Stimulated activated CD8-positive, alpha-beta memory T cell treated with anti-CD3 and anti-CD28 coated beads, Interleukin-4, amount 100 ng/mL, for 1 hour (primary cell): ENCODE measurements at places on chromosomes 5 and 9.

- DNase-seq: no peak
Observed at GRCh38 chr9:82135106-82135505, 146.5 kb downstream of the SPATA31D1 start.

DNA sequence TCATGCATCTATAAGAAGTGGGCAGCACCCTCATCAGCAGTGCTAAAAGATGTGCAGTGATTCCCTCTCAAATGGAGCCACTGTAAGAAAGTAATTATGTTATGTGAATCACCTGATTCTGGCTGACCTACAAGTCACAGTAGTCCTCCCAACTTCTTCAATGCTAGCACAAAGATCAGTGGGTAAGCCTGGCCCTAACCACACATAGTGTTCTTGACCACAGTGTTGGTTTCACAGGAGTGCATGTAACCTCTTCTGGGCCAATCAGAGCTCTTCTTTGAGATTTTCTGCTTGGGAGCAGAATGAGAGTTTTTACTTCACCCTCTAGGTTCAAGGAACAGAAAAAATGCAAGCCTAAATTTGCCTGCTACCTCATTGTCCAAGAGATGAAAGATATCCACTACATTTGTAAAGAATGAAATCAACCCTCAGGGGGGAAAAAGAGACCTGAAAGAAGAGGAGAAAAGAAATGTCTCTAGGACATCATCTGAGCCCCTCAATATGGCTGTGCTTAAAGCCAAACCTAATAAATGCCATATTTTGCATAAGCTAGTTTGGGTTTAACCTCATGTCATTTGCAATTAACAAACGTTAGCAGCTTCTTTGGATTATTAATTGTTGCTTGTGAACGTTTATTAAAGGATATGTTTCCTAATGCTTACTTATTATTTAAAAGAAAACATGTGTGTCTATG, 65.3 kb upstream of the ADRB2 start:
- DNase-seq: no peak

GRCh38 chr9:88789785-88790184, 201.5 kb upstream of the S1PR3 start:
- no peak for DNase-seq

GRCh38 chr5:38347040-38347763, 88.8 kb downstream of the EGFLAM start:
- no peak for DNase-seq

GRCh38 chr5:56607551-56607950, 207.8 kb upstream of the MAP3K1 start:
- DNase-seq: no peak

DNA sequence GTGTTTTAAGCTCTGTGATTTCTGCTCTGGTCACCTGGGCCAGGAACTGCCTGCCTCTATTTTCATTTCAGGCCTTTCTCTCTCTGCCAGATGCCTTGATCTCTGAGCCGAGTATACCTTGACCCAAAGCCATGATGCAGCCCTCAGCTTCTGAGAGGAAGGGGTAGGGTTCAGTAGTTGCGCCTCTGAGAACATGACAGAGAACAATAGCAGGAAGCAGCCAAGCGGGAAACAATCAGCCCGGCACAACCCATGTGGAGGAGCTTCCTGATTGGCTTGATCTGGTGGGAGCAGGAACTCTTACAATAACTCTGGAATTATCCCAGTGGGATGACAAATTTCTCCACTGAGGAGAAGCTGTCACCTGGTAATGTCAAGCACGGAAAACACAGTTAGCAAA, 127.4 kb downstream of the PALM2AKAP2 start:
- DNase-seq: no peak

- no peak for DNase-seq
Observed at GRCh38 chr5:10106285-10106684, 143.4 kb downstream of the ATPSCKMT start.

- no peak for DNase-seq
Observed at GRCh38 chr9:23774266-23774665, 51.8 kb downstream of the ELAVL2 start.

DNA sequence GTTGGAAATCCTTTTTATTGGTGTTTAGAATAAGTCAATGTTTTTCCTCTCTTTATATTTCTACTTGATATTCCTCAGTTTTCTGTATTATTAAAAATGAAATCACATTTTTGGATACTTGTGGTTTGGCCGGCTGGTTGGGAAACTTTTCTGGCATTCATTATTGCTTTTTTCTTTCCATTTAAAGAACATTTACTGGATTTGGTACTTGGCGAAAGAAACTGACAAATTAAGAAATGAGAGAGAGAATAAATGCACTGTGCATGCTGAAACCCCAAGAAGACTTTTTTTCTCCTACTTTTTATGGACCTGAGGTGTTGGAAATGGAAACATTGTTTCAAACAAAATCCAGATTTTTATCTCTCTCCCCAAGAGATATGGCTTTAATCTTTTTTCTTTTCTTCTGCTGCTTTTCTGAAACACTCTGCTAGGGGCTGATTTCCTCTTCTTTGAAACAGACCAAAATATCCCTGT, 128.4 kb downstream of the SNX18 start:
- DNase-seq: no peak

GRCh38 chr5:428754-429452, 14.1 kb upstream of the EXOC3 start:
- no peak for DNase-seq

GRCh38 chr9:136492978-136493522, 10.2 kb upstream of the SEC16A start:
- no peak for DNase-seq

DNA sequence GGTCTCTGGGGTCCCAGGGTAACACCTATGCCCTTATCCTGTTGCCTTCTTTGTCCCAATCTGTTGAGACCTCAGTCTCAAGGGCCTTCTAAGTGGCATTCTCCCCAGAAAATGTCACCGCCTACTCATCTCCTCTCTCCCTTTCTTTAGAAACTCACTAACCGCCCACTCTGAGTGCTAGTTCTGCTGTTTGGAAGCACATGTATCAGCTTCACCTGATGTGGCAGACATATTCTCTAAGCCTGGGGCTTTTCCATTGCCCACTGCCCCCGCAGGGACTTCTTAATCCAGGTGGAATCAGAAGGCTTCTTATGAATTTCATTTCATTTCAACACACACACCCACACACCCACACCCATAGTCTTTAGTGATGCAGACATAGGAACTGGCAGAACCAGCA, 165.1 kb downstream of the ASTN2 start:
- no peak for DNase-seq

DNA sequence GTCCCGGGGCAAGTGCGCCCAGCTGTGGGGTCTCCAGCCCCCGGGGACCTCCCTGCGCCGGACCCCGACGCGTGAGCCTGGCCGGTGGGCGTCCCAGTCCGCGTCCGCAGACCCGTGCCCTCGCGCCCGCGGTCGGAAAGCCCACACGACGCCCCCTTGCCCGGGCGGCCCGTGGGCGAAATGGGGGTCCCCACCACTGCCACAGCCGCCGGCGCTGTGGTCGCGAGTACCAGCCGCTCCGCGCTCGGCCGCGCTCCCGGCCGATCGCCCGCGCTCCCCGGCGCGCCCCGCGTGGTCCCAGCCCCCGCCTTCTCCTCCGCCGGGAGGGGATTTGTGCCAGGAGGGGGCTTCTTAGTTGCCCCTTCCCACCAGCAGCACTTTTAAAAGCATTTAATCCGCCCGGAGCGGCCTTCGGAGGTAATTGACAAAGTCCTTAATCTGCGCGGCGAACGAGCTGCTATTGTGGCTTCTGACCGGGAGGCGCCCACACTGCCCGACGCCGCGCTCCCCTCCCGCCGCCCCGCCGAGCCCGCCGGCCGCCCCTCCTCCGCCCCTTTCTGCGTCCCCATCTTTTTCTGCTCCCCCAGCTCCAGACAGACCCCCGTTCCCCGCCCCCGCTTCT, 469 bp upstream of the FIBCD1 start:
- no peak for DNase-seq

DNA sequence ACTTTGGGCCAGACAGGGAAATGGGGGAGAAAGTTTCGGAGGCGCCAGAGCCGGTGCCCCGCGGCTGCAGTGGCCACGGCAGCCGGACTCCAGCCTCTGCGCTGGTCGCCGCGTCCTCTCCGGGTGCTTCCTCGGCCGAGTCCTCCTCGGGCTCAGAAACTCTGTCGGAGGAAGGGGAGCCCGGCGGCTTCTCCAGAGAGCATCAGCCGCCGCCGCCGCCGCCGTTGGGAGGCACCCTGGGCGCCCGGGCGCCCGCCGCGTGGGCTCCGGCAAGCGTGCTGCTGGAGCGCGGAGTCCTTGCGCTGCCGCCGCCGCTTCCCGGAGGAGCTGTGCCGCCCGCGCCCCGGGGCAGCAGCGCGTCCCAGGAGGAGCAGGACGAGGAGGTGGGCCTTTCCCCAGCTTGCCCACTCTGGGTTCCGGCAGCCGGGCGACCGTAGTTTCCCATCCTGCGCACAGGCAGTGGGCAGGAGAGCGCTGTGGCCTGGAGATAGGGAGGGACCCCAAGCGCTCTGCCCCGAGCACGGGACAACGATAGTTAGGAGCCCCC, 516 bp downstream of the MAST4 start:
- DNase-seq: no peak

GRCh38 chr9:94971378-94972131, 245.1 kb downstream of the AOPEP start:
- DNase-seq: no peak

DNA sequence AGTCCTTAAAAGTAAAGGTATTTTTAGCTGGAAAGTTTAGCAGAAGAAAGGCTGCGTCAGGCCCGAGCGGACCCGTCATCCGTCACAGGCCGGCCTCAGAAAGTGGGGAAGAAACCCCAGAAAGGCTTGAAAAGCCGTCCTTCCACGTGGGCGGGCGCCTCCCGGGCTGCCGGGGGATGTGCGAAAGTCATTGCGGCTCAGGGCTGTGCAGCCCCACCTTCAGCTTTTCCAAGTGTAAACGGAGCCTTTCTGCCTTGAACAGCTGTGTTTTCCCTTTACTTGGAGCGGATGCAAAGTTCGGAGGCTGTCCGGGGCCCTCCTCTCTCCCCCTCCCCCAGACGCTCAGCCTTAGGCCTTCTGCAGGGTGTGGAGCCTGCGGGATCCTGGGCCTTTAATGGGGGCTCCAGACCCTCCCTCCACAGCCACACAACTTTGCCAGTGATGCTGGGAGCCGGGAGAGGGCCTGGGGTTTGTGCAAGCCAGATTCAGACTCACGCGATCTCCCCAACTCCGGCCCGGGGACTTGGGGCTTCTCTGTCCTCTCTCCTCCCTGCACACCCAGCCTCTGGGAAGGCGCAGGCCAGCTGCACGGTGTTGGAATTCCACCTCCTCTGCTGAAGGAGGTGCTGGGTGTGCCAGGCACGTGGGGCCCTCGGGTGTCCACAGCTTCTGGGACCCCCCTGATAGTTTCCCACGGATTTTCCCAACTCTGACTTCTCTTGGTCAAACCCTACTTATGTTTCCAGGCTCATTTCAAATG, 95.5 kb upstream of the RAPGEF1 start:
- DNase-seq: no peak

DNA sequence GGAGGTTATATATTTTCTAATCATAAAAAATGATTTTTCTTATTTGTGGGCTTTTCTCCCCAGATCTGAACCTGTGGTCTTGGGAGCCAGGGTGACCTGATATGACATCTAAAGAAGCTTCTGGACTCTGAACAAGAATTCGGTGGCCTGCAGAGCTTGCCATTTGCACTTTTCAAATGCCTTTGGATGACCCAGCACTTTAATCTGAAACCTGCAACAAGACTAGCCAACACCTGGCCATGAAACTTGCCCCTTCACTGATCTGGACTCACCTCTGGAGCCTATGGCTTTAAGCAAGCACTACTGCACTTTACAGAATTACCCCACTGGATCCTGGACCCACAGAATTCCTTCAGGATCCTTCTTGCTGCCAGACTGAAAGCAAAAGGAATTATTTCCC, 59.0 kb upstream of the RIC1 start:
- no peak for DNase-seq

- no peak for DNase-seq
Observed at GRCh38 chr5:149418910-149419531, 39.9 kb upstream of the IL17B start.

GRCh38 chr5:35188031-35188457, 42.2 kb downstream of the PRLR start:
- no peak for DNase-seq

GRCh38 chr5:60161340-60161934, 267.9 kb upstream of the PDE4D start:
- no peak for DNase-seq

DNA sequence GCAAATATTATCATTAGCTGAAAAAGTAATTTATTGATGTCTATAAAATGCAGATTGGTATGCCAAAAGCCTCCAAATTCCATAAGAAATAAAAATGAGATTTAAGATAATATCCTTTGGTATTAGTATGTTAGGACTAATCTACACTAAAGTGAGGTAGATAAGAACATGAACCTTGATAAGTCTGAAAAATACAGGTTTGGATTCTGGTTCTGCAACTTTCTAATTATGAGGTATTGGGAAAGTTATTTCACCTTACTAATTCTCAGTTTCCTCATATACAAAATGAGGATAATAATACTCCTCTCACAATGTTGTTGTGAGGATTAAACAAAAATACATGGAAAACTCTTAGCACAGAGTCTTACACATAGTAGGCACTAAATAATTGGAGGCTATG, 300.1 kb downstream of the NNT start:
- no peak for DNase-seq

DNA sequence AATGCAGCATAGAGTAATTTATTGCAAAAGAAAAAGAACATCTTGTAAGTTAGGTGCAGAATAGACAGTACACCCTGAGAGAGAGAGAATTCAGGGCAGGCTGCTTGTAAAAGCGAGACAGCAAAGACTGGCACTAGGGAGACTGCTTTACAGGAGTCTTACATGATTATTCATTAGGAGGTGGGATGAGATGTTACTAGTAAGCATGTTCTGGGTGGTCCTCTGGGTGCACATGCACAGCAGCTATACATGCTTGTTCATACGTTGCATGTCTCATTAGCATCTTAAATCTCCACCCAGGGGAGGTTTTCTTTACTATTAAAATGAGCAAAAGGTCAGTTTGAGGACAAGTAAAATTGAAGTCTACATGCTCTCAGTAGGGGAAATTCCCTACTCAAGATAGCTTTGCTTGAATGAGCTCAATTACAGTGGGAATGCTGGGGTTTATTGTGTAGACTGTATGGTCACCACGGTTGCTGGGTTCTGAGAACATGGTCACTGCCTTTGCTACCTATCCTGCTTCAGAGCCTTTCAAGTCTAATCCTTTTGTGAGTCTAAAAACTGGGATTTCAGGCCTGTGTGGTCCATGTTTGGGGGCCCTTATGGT, 60.6 kb downstream of the RGS7BP start:
- no peak for DNase-seq

DNA sequence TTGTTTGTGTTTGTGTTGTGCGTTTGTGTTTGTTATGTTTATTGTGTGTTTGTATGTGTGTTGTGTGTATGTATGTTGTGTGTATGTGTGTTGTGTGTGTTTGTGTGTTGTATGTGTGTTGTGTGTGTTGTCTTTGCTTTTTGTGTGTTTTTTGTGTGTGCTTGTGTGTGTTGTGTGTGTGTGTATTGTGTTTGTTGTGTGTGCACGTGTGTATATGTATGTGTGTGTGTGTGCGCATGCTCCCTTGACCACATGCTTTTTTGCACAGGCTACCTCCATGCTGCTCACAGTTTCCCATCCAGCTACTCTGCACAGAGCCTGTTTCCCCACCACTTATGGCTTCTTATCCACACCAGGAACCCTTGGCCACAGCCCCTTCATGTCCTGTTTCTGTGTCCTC, 720.0 kb upstream of the ADAMTS16 start:
- no peak for DNase-seq

GRCh38 chr5:127550652-127551409, 33.4 kb downstream of the PRRC1 start:
- no peak for DNase-seq

GRCh38 chr5:122412966-122413365, 100.9 kb downstream of the SNCAIP start:
- DNase-seq: no peak
